NCI-H1092 treated with DMSO at 0.1 percent for 48 hours (cell line): ENCODE measurements at places on chromosomes 16 and 17.
A peak's percentile ranks its signal among the peaks of the same experiment; 100 is the strongest.

DNA sequence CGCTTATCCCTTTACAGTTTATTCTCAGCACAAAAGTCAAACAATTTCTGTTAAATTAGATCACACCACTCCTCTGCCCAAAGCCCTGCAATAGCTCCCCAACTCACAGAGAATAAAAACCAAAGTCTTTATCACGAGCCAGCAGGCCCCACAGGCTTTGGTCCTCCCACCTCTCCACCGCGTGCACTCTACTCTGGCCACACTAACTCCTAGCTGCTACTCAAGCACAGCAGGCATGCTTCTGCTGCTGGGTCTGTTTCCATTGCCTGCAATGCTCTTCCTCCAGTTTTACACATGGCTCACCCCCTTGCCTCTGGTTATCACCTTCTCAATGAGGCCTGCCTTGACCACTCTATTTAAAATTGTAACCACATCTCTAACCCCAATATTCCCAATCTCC lies 27.6 kb downstream of the HELZ start:
- no peak for DNase-seq

DNA sequence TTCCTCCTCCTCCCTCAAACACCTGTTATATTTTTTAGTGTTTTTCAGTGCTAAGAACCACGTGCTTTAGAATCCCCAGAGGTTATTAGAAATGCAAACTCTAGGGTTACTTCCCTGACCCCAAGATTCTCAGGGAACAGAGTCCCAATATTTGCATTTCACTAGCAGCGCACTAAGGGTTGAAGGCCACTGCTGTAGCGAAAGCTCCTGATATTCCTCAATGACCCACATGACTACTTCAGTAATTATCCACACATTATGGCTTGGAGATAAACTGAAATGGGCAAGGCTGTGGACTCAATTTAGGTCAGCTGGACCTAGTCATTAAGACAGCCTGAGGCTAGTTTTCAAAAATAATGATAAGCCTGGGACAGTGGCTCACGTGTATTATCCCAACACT lies 78.5 kb upstream of the BCAR1 start:
- no peak for DNase-seq

- DNase-seq = peak; percentile 93
Measured at GRCh38 chr17:29929533-29930408, at the start of gene SSH2. Gene SSH2 (minus strand): TSS chr17:29930228. CDS start chr17:29930000, 228 bp downstream.

- DNase-seq = no peak
Measured at GRCh38 chr17:981292-981658, 1.7 kb upstream of the NXN start.

DNA sequence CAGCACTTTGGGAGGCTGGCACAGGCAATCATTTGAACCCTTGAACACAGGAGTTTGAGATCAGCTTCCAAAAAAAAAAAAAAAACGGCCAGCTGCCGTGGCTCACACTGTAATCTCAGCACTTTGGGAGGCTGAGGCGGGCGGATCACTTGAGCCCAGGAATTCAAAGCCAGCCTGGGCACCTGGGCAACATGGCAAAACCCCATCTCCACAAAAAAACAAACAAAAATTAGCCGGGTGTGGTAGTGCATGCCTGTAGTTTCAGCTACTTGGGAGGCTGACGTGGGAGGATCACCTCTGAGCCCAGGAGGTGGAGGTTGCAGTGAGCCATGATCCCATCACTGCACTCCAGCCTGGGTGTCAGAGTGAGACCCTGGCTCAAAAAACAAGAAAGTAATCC lies 39.0 kb downstream of the GRB2 start:
- no peak for DNase-seq

DNA sequence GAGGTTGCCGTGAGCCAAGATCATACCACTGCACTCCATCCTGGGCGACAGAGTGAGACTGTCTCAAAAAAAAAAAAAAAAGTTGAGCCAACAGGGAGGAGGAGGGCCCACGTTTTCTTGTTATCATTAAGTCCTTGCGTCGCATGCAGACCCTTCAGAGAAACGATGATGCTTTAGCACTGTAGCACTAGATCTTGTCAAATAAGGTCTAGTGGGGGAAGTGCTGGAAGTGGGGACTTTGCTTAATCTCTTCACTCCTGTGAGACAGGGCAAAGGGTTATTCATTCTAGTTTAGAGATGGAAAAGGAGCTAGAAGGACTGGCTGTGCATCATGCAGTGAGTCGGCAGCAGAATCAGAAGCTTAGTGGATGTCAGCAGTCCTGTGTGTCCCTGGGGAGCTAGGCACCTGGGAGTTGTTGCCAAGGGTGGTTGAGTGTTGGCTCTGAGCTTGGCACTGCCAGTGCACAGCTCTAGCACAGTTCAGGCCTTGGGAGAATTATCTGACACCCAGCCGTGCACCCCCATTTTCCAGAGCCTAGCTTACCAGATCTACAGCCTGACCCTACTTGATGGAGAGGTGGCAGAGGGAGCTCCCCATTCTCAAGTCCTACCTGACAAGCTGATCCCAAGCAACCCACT lies 33.4 kb upstream of the TBX2 start:
- DNase-seq = peak; percentile 81

DNA sequence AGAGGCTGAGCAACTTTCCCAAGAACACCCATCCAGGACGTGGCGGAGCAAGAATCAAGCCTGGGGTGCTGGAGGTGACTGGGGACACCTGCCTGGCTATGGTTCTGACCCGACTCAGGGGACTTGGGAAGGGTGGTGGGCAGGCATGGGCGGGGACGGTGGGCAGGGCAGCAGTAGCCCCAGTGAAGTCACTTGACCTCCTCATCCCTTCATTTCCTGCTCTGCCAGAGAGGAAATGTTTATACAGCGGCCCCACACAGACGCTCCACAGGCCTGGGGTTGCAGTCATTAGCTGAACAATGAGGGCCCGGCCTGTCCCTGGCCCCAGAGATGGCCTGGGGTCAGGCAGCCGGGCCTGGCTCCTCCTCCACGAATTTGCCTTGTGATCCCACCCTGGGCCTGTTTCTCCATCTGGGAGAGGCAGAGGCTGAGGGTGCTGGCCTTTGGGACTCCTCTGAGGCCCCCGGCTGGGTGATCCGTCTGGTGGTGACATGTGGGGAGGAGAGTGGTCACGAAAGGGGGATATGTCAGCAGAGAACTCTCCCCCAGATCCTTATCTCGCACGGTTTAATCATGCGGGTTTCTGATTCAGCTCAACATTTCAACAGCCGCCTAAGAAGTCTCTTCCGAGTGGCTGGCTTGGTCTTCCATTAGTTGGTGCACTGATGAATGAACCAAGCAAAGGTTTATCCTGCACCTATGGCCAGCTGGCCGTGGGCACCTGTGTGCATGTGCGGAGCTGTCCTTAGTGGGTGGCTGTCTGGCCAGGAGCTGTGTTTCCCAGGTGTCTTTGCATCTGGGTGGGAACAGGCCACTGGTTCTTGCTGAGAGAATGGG lies 175.9 kb downstream of the IRF8 start:
- no peak for DNase-seq

DNA sequence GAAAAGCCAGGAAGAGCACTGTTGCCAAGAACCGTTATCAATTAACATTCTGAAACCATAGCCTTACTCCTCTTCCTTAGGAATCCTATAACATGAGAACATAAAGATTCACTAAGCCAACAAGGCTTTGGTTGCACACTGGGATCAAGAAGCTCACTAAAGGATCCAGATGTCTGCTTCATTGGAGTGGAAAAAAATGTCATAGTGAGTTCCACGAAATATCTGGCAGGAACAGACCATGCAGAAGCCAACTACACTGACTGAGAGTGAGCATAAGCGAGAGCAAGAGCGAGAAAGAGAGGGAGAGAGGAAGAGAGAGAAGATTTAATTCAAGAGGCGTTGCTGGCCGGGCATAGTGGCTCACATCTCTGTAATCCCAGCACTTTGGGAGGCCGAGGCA lies 13.4 kb upstream of the MEIOC start:
- no peak for DNase-seq

GRCh38 chr16:78444-79150 lies 572 bp downstream of the MPG start:
- peak; percentile 12 for DNase-seq

DNA sequence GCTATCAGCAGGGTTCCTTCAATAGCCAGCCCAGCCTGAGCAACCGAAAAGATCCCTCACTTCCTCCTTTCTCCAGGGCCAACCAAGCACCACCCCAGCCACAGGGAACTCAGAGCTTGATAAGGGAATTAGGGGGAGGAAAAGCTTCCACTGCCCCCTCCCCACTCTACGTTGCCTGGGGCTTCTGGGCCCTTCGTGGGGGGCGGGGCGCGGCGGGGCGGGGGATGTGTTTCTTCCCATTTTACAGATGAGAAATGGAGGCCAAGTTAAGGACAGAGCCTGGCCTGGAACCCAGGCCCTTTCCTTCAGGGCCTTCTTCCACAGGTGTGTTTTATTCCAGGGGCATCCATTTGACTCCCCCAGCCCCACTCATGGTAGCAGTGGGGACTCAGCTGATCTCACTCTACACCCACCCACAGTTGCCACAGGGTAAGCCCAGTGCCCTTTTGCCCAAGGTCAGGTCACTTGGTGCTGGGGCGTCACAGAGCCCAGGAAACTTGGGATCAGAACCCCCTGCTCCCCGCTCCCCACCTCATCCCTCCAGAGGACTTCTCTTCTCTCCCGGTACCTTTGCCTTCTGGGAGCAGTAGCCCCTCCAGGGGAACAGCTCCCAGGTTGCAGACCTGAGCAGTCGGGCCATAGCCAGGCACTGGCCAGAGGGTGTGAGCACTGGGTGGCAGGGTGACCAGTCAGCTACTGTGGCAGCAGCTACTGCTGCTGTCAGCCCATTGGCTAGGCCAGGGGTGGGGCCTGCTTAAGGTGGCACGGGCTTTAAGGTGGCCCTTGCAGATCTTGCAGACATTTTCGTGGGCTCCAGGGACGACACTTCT lies at the start of gene LDHD:
Gene LDHD (minus strand): TSS at position 700 of the 830 bp plus-strand sequence. CDS start 60 bp downstream, at position 640.
- DNase-seq = no peak

- DNase-seq = peak; percentile 4
Measured at GRCh38 chr17:7328840-7329373, at the start of gene NEURL4. Gene NEURL4 (minus strand): TSS chr17:7329335. CDS start chr17:7329312, 23 bp downstream.

DNA sequence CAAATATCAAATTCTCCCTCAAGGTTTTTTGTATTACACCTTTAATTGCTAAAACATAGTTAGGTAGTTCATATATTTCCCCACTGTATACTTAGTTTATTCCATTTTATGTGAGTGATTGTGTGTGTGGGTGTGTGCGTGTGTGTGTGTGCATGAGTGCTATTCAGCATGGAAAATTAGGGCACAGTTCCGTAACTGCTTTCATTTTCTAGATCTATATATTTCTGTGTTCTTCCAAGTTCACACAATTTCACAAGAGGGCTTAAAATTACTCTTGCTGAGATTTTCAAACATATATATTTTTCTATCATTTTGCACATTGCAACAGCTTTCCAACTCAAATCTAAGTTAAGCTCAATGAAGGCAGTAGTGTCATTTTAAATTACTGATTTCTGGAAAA lies 782.9 kb upstream of the SOX9 start:
- DNase-seq = no peak

DNA sequence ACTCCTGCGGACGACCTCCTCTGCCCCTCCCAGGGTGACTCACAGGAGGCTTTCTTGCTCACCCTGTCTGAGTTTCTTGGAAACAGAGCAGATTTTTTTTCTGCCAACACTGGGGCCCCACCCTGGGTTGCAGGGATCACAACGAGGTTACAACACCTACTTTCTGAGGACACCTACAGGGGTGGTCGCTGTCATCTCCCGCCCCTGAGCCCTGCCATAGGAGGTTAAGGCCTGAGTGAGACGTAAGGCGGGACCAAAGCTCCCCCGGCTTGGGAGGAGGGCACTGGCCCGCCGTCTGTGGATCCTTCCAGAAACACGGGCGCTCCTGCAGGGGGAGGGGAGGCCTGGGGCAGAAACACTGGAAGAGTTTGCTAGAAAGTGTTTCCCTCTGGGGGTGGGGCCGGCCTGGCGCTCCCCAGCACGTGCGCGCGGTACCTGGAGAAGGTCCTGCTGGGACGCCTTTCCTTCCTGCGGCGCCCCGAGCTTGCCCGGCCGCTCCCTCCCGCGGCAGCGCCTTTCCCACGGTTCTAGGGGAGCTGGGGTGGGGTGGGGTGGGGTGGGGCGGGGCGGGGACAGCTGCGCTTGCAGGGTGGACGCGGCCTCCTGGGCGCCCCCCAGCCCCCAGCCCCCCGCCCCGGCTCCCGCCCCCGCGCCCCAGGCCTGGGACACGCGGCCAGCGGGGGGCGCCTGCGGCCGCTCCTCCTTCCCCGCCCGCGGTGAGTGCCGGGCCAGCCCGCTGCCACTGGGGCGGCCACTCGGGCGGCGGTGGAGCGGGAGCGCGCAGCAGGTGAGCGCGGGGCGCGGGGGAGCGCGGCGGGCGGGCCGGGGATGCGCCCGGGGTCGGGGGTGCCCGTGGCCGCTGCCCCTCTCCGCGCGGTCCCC lies 20.7 kb upstream of the ADCY7 start:
- DNase-seq = no peak

DNA sequence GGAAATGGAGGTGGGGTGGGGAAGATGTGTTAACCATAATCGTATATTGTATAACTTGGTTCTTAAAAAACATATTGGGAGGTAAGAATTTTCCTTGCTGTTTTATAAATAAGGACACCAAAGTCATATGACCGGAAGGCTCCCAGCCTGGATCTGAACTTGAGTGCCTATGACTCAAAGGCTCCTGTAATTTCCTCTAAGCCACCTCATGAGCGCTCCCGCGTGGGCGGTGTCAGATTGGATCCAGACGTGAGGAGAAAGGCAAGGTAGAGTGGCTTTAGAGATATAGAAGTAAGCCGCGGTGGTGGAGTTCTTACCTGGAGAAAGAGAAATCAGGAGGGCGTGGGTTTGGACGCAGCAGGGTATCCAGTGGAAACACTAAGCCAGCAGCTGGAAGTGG lies 196.2 kb upstream of the NLRP1 start:
- no peak for DNase-seq

- DNase-seq = no peak
Measured at GRCh38 chr16:82481455-82481854, 145.3 kb upstream of the CDH13 start.

DNA sequence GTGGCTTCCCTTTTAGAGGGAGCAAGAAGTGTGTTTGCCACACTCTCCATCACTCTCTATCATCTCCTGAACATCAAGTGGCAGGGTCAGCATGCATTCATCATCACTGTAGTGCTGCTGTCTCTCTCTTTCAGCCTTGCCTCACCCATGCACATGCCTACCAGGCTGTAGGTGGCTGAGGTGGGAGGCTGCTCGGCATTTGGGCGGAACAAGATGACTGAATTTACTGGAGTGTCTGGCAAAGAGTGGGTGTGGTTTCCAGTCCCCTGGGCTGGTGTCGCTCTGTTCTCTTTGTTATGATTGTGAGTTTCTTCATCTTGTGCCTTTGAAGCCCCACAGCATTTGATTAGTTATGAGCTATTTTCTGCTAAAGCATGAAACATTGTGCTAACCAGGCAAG lies 541.9 kb upstream of the EEF2KMT start:
- DNase-seq = no peak

- no peak for DNase-seq
Measured at GRCh38 chr16:14011846-14012245, 59.3 kb upstream of the MRTFB start.
